ENCODE measurements at places on chromosomes 4 and X.
A peak's percentile ranks its signal among the peaks of the same experiment; 100 is the strongest.

DNA sequence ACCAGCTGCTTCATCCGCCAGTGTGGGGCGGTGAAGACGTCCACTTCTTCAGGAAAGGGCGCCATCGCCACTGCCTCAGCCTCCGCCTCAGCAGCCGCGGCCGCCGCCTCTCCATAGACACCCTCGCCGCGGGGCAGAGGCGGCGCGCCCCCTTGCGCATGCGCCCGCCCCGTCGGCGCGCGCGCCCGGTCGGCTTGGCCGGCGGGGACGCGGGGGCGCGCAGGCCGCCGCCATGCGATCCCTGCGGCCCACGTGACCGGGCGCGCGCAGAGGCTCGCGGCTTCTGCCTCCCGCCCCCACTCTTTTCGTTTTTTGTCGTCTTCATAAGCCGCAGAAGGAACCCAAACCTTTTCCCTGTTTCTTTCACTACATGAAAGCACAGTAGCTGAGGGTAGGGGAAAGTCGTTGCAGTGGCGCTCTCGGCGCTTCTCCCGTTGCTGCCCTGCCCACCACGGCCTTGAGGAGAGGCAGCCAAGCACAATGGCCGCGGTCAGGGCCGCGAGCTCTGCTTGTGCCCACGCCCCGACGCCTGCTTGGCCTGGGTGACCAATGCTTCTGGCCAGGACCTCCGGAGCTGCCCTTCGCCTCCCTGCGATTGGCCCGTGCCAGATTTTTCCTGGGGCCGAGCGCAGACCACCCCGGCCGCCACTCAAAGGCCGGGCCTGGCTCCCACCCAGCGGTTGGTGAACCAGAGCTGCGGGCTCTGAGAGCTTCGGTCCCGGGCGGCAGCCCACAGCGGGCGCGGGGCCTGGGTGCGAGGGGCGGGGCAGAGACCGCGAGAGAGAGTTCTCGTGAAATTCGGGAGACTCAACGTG, at the start of gene FBXL5:
FBXL5 (minus strand) TSS at position 135 of the 815 bp plus-strand sequence; CDS start at position 65, 70 bp downstream.
- DNase-seq, result peak; percentile 65

DNA sequence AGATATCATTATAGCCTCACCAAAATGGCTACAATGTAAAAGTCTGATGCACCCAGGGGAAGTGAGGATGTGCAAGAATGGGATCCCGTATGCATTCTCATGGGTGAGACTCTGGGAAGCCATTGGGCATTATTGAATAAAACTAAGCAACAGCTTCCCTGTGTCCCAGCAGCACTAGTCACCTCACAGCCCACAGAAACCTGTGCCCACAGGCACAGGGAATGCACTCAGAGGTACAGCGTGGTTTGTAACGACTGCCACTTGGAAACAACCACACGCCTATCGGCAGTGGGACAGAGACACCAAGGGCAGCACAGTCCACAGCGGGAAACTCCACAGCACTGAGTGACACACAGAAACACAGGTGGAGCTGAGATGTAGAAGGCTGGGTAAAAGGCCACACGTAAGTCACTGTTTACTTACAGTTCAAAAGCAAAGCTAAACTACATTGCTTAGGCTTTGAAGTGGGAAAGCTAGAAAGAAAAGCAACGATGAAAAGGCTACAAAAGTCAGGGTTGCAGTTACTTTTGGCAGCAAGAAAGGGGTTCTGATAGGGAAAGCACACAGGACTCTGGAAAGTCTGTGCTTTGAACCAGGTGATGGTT, 69.2 kb downstream of the HAUS3 start:
- no peak for DNase-seq

GRCh38 chr4:183790661-183791060, 114.4 kb upstream of the STOX2 start:
- no peak for DNase-seq

DNA sequence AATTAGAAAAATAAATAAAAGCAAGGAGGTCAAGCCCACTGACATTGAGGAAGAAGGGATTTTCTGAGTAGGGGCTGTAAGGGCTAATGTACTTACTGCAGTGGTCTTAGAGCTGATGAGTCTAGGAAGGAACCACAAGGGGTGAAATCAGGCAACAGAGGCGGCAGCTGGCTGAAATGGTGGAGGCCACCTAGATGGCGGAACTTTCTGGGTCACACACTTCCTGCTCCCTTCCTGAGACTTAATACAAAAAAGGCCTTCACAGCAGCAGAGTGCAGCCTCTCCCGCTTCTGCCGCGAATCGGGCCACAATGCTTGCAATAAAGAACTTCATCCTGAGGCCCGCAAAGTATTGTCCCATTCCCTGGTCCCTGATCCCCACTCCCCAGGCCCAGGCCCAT, 15.4 kb downstream of the SNX12 start:
- no peak for DNase-seq

GRCh38 chrX:136214551-136214950, 36.6 kb downstream of the MAP7D3 start:
- DNase-seq, result no peak

GRCh38 chr4:145351922-145352321, 129.7 kb upstream of the SMAD1 start:
- no peak for DNase-seq

DNA sequence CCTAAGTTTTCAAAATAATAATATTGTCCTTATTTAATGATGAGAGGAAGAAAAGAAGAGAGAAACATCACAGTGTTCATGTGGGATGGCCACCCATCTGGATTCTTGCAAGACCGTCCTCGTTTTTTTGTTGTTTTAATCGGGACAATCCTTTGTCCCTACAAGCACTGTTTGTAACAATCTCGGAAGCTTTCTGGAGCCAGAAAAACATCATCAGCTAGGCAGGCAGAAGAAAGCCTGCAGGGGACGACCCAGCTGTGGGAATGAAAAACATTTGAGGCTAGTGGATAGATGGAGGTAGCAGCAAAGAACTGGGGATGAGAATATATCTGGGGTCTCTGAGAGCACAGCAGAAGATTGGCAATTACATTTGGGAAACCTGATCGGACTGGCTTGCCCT, 105.6 kb downstream of the DKK2 start:
- no peak for DNase-seq

DNA sequence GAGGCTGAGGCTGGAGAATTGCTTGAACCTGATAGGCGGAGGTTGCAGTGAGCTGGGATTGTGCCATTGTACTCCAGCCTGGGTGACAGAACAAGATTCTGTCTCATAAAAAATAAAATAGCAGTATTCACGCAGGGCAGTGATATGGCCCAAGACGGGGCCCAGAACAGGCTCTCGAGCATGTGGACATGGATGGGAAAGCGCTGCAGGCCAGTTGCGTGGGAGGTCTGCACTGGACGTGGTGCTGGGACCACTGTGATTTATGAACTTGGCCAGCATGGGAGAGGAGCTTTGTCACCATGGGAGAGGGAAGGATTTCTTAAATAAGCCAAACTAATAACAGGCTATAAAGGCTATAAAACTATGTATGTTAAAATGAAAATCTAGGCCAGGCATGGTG, 51.6 kb downstream of the NSD2 start:
- DNase-seq, result no peak

DNA sequence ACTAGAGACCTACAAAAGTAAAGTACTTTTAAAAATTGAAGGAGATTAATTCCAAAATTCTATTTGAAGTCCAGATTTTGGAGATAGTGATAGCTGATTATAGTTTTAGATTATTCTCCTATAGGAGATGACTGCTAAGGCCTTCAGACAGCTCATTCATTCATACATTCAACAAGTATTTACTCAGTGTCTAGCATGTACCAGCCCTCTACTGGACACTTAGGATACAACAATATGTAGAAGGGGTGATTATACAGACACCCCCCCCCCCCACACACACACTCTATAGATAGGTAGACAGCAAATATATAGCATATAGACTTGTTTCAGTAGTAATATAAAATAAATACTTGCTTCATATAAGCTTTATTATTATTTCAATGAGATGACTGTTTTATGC, 60.4 kb upstream of the TAF9B start:
- no peak for DNase-seq

DNA sequence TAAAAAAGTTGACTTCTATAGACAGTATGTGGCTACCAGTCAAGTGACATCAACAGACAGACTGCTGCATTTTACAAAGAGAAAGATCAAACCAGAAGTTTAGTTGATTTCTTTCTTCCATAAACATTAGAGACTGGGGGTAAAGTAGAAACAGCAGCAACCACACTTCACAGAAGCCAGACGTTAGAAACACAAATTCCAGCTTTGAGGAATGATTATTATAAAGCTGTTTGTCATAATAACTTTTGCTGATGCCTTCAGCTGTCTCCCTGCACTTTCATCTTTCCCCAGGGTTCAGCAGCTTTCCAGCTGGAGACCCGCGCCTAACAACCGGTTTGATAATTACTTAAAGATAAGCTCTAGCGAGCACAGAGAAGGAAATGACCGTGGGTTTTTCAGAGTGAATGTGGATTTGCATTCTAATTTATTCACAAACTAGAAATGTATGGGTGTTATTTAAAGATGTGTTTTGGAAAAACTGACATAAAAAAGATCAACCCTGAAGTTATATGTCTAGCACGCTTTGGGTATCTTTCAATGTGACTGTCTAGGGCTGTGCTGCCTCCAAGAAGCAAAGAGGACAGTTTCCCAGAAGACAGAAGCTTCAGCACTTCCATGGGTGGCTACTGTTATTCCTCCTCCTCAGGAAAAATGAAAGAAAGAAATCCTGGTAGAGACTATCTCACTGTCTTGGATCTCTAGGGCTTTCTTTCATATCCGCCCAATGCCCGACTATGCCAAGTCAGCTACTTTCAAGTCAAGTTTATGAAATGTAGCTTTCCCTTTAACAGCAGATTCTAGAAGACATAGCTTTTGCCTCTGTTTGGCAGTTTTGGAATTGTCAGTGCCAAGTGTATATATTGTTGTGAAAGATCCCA, 15.0 kb upstream of the ENAM start:
- DNase-seq, result no peak

- no peak for DNase-seq
These were observed 239.7 kb upstream of the GATB start for GRCh38 chr4:152000518-152000917.

- no peak for DNase-seq
These were observed 25.2 kb downstream of the CENPC start for GRCh38 chr4:67520141-67520540.

- DNase-seq, result no peak
These were observed 53.8 kb downstream of the RAP1GDS1 start for GRCh38 chr4:98314791-98315565.

GRCh38 chr4:7371210-7371941, 63.4 kb downstream of the PSAPL1 start:
- no peak for DNase-seq

DNA sequence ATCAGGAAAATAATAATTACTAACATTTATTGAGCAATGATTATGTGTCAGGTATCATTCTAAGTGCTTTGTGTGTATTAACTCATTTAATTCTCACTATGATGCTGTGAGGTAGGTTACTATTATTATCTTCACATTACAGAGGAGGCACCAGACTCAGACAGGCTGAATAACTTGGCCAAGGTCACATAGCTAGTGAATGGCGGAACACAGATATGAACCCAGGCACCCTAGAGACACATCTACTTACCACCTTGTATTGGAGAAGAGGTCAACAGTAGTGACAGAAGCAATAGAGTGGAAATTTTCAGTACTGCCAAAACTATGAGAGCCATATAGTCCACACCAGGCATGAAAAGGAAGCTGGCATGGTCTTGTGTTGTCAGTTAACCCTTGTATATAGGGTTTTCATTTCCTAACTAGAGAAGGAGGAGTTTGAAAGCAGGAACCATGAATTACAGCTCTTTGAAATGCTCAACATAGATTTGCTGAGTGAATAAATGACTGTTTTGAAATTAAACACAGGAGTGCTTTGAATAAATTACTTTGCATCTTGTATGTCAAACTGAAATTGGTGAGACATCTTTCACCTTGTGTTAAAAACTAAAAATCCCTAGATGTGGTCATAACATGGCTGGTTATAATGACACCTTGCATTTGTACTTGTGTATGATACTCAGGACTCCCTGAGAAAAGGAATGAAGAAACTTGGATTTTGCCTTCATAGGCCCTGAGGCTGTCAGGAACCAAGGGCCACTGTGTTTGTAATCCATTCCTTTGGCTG, 71.8 kb downstream of the RTL9 start:
- no peak for DNase-seq

GRCh38 chr4:160880180-160880579, 1283.6 kb downstream of the FSTL5 start:
- no peak for DNase-seq

- DNase-seq, result no peak
These were observed 210.7 kb upstream of the TLL1 start for GRCh38 chr4:165662341-165662740.

GRCh38 chrX:117641913-117642656, 474.5 kb downstream of the KLHL13 start:
- DNase-seq, result no peak

GRCh38 chrX:136162827-136163570, 15.7 kb downstream of the FHL1 start:
- peak; percentile 42 for DNase-seq

DNA sequence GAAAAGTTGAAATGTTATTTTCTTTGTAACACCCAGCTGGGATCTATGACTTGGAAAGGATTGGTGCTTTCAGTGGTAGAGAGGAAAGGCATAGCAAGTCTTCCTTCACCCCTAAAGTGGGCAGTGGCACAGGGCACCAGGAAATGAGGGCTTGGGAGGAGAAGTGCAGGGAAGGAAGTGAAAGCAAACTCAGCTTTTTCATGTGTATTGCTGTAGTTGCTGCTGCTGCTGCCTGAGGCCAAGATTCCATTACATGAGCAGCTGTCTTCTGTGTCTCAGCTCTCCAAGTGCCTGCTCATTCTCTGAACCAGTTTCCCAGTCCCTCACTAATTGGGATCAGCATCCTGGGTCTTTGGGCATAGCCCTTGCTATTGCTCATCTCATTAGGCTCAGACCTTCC, 2.6 kb downstream of the HCCS start:
- DNase-seq, result no peak

DNA sequence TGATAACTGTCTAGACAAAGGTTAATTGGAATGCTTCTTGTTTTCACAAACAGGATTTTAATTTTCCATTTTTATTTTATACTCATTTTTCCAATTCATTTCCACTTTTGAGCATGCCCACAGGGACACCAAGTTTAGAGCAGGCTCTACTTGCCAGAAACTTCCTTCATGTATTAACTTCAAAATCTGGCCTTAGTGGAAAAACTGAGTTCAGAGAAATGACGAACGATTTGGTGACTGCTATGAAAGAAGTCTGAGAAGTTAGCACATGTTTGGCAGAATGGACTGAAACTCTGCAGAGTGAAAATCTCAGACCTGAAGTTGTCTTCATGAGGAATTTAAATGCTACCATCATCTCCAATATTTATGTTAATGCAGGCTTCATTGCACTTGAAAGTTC, 214.1 kb downstream of the THOC2 start:
- no peak for DNase-seq

DNA sequence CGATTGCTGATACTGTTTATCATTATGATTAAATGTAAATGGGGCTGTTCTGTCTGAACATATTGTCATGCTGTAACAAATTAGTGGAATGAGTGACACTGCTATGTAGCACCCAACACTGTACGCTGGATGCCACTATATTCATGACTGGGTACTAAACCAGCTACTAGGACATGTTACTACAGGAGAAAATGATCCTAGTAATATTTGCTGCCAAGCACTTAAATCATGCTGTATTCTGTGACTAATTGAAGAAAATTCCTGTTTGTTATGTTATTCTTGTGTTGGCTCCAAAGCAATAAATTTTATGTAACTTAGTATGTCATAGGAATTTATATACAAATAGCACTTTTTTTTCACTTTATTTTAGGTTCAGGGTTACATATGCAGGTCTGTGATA, 804.2 kb downstream of the CENPC start:
- DNase-seq, result no peak
